Chondrocyte (in vitro differentiated cells): ENCODE measurements at places on chromosomes 7 and 10. TPM values are rescaled to one million over a fixed set of nuclear protein-coding genes. Genes with fewer than 3 reads are reported as not detected.

- H3K36me3 ChIP-seq, result peaks cover 3% of the 10 kb centered on the region
- no peak overlapping the region for H3K4me3 ChIP-seq
- H3K27me3 ChIP-seq, result no peaks in the 10 kb centered on the region
- H3K27ac ChIP-seq, result no peak overlapping the region
- no peaks in the 10 kb centered on the region for H3K4me1 ChIP-seq
Observed at GRCh38 chr10:117997673-117998072, 49.1 kb downstream of the RAB11FIP2 start.

The ADRA2A gene
- total RNA-seq, result 0.07 to 0.17 TPM in 2 of 3 replicates, not detected in the other

DNA sequence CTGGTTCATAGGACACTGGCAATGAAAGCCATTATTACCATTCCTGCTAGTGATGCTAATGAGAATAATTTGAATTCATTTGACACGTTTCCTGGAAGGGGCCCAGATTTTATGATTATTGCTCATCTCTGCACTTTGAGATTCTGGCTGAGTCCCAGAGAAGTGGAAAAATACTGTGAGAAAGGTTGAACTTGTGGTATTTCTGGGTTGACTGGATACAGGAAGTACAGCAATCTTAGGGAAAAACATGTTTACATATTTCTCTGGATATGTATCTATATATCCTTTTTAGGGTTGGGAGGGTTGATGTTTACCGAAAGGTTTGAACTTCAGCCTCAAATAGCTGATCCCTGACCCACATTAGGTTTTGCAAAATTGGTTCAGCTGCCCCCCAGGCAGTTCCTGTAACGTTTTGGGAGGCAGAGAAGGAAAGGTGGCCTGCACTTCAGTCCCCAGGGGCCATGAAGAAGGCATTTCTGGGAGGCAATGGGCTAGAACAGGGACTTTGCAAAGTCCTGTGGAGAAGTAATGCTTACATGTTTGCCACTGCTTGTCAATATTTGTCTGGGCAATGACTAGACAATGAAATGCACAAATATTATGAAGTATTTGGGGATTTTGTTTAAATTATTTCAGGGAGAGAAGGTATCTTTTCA, 253.7 kb upstream of the PITRM1 start:
- H3K4me3 ChIP-seq, result no peak overlapping the region
- H3K27me3 ChIP-seq, result no peaks in the 10 kb centered on the region
- no peak for DNase-seq
- peaks cover 46% of the 10 kb centered on the region for H3K4me1 ChIP-seq
- H3K36me3 ChIP-seq, result no peaks in the 10 kb centered on the region

The HABP2 gene
- not detected in 3 replicates for total RNA-seq

DNA sequence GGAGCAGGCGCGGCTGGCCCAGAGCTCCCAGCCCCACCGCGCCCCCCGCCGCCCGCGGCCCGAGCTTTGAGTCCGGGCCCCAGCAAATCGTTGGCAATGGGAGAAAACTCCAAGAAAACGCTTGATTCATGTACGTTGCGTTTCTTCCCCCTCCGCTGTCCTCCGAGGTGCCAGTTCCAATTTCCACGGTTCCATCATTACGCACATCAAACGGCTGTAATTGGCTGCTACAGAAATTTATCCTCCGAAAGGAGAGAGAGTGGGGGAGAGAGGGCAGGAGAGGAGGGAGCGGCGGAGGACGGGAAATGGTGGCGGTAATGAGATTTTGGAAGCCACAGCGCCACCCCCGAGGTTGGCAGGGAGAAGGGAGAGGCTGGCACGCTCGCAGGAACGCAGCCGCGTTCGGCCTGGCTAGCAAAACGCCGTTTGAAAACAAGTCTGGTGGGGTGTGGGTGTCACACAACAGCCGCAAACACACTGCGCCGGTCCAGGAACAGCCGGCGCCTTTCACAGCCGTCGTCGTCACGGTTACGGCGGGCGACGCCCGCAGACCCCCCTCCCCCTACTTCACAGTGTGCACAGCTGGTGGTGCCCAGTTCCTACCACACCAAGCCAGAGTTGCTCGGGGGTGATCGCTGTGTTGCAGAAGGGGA, 57.5 kb downstream of the UNCX start:
- peak overlapping the region; percentile 79 for H3K4me3 ChIP-seq
- no peaks in the 10 kb centered on the region for H3K36me3 ChIP-seq
- no peaks in the 10 kb centered on the region for H3K4me1 ChIP-seq
- H3K27me3 ChIP-seq, result peaks cover 7% of the 10 kb centered on the region

The EBLN1 gene
- not detected in 3 replicates for total RNA-seq

The CPA4 gene
- total RNA-seq, result 2.1 to 10.3 TPM (median 7.9 TPM) in 3 replicates

- H3K27me3 ChIP-seq, result no peaks in the 10 kb centered on the region
- no peaks in the 10 kb centered on the region for H3K4me1 ChIP-seq
- H3K27ac ChIP-seq, result no peak overlapping the region
- peaks cover 22% of the 10 kb centered on the region for H3K36me3 ChIP-seq
- no peak for DNase-seq
Observed at GRCh38 chr10:72981028-72981881, 26.6 kb upstream of the PLA2G12B start.

The CALCR gene
- 0.10 to 0.20 TPM in 2 of 3 replicates, not detected in the other for total RNA-seq

- DNase-seq, result no peak
- H3K4me3 ChIP-seq, result no peak overlapping the region
- H3K27me3 ChIP-seq, result peaks cover 5% of the 10 kb centered on the region
- H3K4me1 ChIP-seq, result no peaks in the 10 kb centered on the region
- H3K36me3 ChIP-seq, result no peaks in the 10 kb centered on the region
Observed at GRCh38 chr10:48934672-48935501, 4.8 kb downstream of the LRRC18 start.

DNA sequence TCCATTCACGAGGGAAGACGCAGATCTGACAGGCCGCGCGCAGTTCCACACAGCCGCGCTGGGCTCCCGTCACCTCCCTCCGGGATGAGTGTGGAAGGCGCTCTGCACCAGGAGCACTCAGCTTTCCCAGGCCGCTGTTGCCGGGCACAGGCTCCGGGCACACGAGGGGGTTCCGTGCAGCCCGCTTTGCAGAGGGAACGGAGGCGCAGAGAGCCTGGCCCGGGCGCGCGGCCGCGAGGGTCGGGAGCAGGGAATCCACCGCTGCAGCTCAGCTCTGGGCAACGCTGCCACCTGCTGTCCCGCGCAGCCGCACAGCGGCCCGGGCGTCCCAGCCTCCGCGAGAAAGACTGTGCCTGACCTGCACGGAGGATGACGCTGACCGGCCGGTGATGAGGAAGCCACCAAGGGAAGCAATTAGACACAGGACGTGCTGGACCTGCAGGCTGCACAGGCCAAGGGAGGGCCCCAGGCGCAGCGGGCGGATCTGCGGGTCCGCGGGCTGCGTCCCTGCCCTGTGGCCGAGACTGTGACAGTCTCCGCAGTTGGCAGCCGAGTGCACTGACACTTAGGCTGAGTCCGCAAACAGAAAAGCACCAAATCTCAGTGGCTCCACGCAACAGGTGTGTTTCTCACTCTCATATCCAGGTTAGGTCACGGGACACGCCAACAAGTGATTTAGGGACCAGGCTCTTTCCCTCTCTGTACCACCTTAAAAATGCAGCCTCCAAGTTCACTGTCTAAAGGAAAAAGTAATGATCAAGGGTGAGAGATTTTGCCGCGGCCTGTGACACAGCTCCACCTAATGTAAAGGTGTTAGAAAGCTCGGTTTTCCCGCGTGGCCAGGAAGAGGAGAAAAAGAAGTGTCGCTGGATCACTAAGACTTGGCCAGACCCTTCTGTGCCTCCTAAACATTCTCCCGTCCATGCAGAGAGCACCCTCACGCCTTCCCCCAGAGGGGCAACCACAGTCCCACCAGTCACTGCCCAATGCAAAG, 94.5 kb downstream of the SEC61G start:
- peak overlapping the region; percentile 72 for H3K4me3 ChIP-seq
- DNase-seq, result no peak
- peaks cover 2% of the 10 kb centered on the region for H3K36me3 ChIP-seq
- H3K4me1 ChIP-seq, result peaks cover 14% of the 10 kb centered on the region
- no peak overlapping the region for H3K27ac ChIP-seq

DNA sequence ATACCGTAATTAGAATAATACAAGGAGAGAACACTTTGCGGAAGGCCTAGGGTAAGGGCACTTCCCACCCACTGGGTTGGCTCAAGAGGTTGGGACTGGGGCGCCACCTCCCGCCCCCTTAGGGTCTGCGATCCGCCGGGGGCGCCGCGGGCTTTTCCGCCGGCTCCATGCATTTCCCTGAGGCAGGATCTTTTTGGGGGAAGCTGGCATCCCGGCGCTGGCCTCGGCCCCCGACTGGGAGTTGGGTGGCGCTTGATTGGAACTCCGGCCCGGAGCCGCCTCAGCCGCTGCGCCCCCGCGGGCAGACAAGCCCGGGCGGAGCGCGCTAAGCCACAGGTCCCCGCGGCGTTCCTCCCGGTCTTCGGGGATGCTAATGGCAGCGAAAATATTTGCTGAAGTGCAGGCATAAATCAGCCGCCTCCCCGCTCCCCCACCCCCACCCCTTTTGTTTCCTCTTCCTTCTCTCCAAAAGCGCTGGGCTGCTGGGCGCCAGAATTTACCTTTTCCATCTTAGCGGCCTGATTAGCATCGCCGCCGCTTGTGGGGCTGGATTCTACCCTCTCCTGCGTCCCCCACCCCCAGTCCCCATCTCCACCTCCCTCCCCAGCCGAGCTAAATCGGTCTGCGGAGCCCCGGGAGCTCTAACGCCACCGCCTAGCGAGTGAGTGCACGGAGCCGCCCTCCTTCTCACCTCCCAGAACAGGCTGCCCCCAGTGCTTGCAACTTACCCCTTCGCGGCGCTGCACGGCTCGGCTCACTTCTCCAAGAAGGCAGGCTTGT, 5.1 kb downstream of the UNC5B start:
- H3K27me3 ChIP-seq, result no peaks in the 10 kb centered on the region
- DNase-seq, result no peak
- peak overlapping the region; percentile 77 for H3K27ac ChIP-seq
- peak overlapping the region; percentile 69 for H3K4me3 ChIP-seq
- no peaks in the 10 kb centered on the region for H3K36me3 ChIP-seq
- H3K4me1 ChIP-seq, result peaks cover 62% of the 10 kb centered on the region

The TOMM7 gene
- total RNA-seq, result 213 to 269 TPM (median 240 TPM) in 3 replicates

DNA sequence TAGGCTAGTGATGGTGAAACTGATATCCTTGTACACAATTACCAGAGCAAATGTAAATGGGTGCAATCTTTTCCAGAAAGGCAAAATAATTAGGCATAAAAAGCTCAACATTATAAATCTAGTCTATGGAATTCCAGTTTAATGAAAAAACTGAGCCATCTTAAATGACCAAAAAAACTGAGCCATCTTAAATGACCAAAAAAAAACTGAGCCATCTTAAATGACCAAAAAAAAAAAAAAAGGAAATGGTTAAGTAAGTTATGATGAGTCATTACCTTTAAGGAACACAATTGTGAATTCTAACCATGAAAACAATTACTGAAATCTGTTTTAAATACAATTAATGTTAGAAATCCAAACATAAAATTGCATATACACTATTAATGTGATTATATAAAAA, 25.3 kb downstream of the USP6NL start:
- H3K27me3 ChIP-seq, result no peaks in the 10 kb centered on the region
- DNase-seq, result no peak
- H3K4me3 ChIP-seq, result no peak overlapping the region
- H3K27ac ChIP-seq, result no peak overlapping the region
- H3K36me3 ChIP-seq, result peaks cover 4% of the 10 kb centered on the region

DNA sequence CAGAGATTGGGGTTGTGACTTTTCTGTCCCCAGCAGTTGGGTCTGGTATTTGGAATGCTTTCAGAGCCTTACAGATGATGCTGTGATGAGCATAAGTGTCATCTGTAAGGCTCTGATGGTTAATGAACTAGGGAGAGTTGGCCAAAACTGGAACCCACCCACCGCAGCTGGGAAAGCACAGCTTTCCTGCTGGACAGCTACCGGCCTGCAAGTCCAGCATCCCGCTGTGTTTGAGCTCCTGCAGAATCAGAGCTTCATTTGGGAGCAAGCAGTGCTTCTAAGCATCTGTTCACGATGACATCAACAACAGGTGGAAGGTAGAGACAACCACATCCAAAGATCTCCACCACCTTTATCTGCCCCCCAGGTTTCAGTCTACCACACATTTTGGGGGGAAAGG, 11.7 kb downstream of the UCN3 start:
- H3K27ac ChIP-seq, result no peak overlapping the region
- no peak overlapping the region for H3K4me3 ChIP-seq
- no peaks in the 10 kb centered on the region for H3K36me3 ChIP-seq
- no peak for DNase-seq

The OPALIN gene
- total RNA-seq, result not detected in 3 replicates

GRCh38 chr7:108860615-108861014, 290.9 kb downstream of the DNAJB9 start:
- DNase-seq, result no peak
- no peaks in the 10 kb centered on the region for H3K36me3 ChIP-seq
- H3K4me1 ChIP-seq, result no peaks in the 10 kb centered on the region
- no peak overlapping the region for H3K27ac ChIP-seq
- H3K4me3 ChIP-seq, result no peak overlapping the region

DNA sequence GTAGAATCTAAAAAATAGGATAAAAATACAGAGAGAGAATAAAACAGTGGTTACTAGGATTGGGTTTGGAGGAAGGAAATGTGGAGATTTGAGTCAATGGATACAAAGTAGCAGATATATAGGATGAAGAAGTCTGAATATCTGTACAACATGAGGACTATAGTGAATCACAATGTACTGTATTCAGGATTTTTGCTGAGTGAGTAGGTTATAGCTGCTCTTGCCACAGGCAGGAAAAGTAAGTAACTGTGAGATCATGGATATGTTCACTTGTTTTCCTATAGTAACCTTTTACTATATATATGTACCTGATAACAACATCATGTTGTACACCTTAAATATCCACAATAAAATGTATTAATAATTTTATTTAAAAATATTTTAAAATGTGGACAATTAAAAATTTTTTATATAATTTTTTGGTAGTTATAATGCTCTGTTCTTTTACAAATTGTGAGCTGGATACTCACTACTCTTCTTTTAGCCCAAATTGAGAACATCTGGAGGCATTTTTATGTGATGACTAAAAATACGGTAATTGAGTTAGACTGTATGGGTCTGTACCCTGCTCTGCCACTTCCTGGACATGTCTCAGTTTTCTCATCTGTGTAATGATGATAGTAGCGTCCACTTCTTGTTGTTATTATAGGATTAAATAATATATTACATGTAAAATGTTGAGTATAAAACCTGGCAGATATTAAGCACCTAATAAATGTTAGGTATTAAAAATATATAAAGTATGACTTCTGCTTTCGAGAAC, 439.1 kb downstream of the AUTS2 start:
- no peak for DNase-seq
- H3K4me3 ChIP-seq, result no peak overlapping the region
- no peak overlapping the region for H3K27ac ChIP-seq
- peaks cover 51% of the 10 kb centered on the region for H3K4me1 ChIP-seq
- no peaks in the 10 kb centered on the region for H3K36me3 ChIP-seq

GRCh38 chr10:89403043-89403442, 10.6 kb downstream of the IFIT1 start:
- peaks cover 2% of the 10 kb centered on the region for H3K36me3 ChIP-seq
- no peaks in the 10 kb centered on the region for H3K27me3 ChIP-seq
- peaks cover 5% of the 10 kb centered on the region for H3K4me1 ChIP-seq
- no peak for DNase-seq

- peaks cover 6% of the 10 kb centered on the region for H3K4me1 ChIP-seq
- DNase-seq, result no peak
Observed at GRCh38 chr10:44929356-44930255, 18.5 kb downstream of the TMEM72 start.
